ENCODE measurements at places on chromosomes 2 and 18.
A peak's percentile ranks its signal among the peaks of the same experiment; 100 is the strongest.

DNA sequence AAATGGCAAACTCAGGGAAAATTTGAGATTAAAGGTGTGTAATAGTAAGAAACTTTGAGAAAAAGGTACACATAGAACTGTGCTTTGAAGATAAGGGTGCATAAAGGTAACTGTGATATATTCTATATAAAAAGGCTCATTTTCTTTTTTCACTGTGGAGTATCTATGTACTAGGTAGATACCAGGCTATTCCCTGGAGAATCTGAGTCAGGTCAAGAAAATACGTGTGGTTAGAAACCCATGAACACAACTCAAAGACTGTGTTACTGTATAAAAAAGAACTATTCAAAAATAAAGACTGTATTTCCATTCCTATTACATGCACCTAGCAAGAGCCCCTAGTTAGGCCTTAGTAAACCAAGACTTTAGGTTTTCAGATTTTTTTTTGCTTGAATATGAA, 100.1 kb upstream of the GRB14 start:
- no peak for DNase-seq

- no peak for DNase-seq
Observed at GRCh38 chr2:23073056-23073455, 311.9 kb upstream of the KLHL29 start.

DNA sequence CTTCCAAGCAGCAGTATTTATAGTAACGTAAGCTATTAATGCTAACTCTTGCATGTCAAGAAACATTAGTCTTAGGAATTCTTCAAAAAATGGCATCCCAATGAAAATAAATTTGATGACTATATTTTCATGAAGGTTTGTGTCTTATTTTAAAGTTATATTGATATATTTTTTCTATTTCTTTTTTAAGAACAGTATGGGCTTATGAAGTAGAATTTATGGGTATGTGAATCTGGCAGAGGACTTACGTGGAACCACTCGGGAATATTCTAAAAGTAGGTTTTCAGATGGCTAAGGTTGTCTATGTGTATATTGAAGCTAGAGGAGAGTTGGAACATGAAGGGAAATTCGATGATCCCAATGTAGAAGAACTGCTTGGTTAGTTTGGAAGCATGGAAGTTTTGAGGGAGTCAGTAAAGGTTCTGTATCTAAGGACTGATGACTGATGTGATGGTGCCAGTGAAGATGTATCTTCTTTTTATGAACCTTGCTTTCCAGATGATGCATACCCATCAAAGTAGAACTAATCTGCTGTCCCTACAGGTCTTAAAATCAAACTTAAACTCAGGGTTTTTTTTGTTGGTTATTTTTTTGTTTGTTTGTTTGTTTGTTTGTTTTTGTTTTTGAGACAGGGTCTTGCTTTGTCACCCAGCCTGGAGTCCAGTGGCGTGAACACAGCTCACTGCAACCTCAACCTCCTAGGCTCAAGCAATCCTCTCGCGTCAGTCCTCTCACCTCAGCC, 39.5 kb downstream of the DDX1 start:
- DNase-seq: no peak

DNA sequence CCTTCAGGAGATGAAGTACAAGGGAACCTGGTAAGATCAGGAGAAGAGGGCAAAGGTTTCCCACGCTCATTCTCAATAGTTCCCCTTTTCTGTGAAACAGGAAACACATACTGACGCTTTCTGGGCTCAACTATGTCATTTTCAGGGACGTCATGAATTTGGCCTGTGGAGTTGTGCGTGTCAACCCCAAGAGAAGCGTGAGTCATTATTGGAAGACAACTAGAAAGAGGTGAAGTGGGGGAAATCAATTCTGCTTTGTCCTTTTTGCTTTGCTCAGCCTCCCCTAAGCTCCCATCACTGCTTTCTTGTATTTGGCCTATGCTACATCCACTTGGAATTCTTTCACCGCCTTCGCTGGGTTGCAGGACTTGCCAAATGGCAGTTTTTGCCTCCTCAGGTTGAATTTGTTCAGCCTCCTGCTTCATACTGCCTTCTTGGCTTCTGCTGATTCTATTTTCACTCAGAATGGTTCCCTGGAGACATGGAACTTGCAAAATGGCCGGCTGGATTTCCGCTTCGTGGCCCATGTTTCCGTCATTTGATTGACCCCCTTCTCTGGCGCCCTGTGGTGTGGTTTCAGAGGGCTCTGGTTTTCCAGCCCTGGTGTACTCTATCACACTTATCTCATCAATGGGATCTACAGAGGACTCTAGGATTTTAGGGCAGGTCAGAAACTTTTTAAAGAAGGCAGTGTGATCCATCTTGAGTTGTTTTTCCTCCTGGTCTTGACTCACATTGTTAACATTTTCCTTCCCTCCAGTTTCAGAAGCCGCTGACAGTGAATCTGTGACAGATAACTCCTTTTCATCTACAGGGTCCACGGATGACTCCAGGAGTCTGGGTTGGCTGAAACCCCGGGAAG, 93.3 kb downstream of the ALPK2 start:
- peak; percentile 75 for DNase-seq

DNA sequence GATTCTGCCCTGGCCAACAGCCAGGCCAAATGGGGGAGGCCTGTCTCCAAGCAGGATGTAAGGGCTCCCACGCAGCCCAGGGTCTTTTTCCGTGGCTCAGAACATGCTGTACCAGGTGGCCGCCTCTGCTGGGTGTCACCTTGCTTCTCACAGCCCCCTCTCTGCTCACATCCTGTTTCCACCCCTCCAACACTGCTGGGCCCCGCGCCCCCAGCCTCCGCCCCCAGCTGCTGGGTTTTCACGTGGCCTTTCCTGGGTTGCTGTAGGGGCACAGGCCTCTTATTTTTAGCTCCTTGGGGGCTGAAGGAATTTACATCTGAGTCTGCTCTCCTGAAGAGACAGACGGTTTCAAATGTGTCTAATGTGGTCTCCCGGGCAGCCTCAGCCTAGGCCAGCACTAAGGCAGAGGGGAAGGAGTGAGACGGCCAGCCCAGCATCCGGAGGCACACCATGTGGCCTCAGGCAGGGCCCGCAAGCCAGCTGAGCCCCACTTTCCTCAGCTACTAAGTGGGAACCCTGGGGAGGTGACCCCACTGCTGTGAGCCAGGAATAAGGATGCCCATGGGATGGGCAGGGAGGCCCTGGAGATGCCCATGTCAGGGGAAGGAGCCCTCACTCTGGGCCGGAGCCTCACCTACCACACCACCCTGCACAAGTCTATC, 18.7 kb upstream of the DUSP2 start:
- peak; percentile 59 for DNase-seq

- DNase-seq: no peak
Observed at GRCh38 chr2:146450131-146450530, 1394.7 kb upstream of the ACVR2A start.

- DNase-seq: no peak
Observed at GRCh38 chr2:99342536-99342935, 5.3 kb downstream of the EIF5B start.

GRCh38 chr2:200467806-200468681, 41.8 kb downstream of the KCTD18 start:
- DNase-seq: no peak

GRCh38 chr18:59760212-59760611, 63.0 kb upstream of the CCBE1 start:
- no peak for DNase-seq

GRCh38 chr2:60510713-60511112, 42.7 kb downstream of the BCL11A start:
- DNase-seq: no peak

DNA sequence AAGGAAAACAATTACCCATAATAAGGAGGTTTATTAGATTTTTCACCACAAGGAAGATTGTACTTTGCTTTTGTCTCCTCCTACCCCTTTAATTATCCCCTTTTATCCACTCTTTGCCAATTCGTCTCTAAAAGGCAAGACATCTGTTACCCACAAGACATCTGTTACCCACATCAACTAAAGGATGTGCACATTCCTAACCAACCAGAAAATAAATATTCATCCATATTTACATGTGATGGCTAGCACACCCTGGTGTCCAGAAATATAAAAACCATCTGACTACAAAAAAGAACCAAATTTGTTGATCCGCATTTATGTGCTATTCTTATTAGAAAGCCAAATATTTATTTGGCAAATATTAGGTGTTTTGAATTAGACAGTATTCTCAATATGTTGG, 35.7 kb downstream of the ACVR1C start:
- peak; percentile 3 for DNase-seq

- DNase-seq: peak; percentile 98
Observed at GRCh38 chr2:20071397-20072383, 20.3 kb upstream of the LAPTM4A start.

DNA sequence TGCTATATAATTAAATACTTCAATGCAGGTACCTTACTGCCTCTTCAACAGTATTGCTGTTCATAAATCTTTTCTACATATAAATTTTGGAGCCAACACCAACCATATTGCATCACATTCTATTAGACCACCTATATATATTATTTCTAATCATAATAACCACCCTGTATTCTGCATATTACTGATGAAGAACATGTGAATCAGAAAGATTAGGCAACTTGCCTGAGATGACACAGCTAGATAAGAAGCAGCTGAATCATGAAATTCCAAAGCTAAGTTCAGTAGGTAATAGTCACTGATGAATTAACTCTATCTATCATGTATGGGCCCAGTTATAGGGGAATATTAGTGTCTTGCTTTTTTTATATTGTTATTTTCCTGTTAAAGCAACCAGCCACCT, 161.8 kb downstream of the AGPS start:
- no peak for DNase-seq

- no peak for DNase-seq
Observed at GRCh38 chr2:133568172-133568571, at the start of gene NCKAP5. Gene NCKAP5, minus strand, starts transcription at chr2:133568463. Its CDS starts 50,937 bp downstream, at chr2:133517526.

DNA sequence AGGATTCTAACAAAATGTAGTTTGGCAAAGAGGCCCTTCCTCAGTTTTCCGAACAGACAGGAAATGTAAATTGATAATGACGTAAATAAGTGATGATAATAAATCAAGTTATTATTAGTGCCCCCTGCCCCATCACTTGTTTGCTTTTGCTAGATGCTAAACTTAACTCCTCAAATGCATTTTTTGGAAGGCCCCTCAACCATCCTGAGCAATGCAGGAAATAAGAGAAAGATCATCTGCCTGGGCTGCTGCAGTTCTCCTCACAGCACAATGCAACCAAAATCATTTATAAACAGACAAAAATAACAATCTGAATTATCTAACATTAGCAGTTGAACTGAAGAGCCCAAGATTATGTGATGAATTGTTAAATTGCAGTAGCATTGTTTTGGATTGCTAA, 62.6 kb upstream of the PSMD14 start:
- no peak for DNase-seq

DNA sequence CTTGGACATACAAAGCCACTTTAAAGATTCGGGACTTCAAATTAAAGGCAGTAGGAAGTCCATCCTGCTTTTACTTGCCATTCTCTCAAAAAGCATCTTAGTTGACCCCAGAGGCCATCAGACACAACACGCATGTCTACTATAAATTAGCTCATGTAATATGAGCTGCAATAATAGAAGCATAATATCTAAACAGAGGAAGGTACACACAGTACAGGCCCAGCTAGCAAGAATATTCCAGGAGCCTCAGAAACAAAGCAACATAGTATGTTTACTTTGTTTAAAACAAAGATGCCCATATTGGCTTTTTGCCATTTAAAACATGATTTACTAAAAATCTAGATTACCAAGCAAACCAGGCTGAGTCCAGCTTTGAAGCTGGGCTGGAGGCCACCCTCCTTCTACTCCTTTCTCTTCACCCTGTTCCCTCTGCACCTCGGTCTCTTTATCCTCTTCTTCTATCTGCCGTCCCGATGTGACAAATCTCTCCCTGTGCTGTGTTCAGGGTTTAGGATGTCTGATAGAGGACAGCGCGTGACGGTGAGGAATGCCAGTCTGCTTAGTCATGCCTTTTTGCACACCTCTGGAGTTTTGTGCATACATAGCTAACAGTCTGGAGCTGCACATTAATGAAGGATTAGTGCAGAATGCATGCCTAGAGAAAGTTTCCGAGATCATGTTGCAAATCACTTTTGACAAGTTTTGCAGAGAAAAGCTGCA, 28.2 kb downstream of the DTNA start:
- DNase-seq: no peak

DNA sequence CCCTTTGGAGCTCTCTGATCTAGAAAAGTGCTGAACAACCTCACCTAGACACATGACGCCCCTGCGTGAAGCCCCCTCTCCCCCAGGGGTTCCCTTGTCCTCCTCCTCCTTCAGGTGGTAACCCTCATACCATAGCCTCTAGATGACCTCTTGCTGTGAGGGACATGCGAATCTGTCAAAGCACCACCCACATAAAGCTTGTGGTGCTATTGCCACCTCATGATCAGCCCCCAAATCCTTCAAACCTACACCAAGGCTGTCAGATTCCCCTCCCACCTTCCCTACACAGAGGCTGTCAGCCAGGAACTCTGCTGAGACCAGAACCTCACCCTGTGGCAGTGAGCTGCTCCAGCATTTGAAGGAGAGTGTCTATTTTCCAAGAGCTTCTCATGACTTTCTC, 43.1 kb upstream of the TEX51 start:
- DNase-seq: no peak

DNA sequence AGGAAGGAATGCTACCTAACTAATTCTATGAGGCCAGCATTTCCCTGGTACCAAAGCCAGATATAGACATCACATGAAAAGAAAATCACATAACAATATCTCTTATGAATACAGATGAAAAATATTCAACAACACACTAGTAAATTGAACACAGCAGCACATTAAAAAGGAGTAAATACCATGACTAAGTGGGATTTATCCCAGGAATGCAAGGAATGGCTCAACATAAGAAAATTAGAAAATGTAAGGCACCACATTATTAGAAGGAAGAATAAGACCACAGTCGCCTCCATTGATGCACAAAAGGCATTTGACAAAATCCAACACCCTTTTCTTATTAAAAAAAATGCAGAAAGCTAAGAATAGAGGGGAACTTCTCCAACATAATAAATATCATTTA, 133.9 kb downstream of the TTC32 start:
- no peak for DNase-seq

DNA sequence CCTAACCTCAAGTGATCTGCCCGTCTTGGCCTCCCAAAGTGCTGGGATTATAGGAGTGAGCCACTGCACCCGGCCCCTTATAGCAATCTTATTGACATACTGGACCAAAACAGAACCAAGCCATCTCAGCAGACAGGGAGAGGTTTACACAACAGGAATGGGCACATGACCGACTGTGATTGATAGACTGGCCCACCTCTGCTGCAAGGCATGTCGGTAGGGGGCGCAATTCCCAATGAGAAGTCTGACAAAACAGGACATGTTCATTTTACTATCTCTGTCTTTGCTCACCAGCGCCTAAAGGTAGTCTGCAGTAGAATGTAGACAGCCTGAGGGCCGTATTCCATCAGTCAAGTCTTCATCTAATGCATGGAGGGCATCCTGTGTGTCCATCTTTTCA, 2.0 kb downstream of the LYPD6B start:
- no peak for DNase-seq

DNA sequence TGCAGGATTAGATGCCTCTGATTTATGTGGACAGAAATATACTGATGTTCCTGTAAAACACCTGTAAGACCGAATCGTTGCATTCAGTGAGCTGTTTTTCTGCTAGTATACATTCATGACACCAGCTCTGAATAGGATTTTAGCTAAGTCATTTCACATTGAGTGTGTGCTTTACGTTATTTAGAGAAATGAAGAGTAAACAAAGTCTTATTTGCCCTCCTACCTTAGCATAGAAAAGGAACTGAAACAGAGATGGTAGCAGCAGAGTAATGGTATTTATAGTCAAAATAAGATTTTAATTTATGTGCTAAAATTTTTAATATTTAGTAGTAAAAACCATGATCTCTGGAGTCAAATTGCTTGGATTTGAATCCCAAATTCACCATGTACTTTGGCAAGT, 168.0 kb downstream of the CERS6 start:
- DNase-seq: no peak
